NCI-H1048 (cell line): ENCODE measurements at places on chromosomes 5 and 9.

DNA sequence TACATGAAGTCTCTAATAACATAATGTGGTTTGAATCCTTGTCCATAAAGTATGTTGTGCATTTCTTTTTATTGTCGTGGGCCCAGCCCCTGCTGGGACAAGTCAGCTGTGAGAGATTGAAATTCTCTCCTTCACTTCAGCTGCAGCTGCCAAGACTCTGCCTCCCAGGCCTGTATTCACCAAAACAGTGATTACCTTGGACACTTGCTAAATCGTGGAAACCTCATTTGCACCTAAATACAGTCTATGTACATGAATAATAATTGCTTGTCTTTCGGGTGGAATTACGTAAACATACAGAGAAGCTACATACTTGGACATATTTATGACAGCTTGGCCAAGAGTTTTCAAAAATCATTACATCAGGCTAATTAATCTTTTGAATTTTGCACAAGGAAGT lies 898.5 kb upstream of the SEMA6A start:
- DNase-seq: no peak

DNA sequence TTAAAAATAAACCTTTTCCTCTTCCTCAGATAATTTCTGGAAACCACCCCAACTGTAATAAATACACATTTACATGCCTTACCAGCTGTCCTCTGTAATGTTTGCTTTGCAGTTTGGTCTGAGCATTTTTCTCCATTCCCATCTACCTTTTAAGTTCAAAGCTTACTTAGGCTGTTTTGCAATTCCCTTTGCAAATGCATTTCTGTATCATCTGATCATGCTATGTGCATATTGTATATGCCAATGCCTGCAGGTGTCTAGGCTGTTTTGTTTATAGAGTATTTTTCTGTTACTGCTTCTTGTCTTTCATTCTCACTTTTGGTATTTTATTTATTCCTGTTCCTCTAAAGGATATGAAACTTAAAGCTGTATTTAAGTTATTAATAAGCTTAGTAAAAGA lies 86.3 kb downstream of the SLC44A1 start:
- no peak for DNase-seq

- no peak for DNase-seq
Observed at GRCh38 chr9:33489066-33489465, 15.3 kb upstream of the NOL6 start.

DNA sequence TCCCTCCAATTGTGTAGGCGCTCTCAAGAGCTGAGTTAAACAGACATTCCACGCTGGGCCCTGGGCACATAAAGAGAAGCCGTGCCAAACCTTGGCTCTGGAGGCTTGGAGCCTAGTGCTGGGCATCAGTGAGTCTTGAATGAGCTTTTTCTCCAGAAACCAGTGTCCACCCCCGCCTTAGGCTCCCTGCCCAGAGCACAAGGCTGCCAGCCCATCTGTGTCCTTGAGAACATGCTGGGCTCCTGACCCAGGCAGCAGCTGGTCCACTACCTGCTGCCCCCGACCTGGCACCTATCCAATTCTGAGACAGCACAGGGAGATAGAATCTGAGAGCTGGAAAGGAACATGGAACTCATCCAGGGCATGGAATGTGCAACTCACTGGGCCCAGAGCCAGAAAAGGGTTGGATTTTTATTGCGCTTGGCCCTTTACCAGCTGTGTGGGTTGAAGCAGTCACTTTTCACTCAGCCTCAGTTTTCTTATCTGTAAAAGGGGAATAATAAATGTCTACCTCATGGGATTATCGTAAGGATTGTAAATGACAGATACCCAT lies 92.4 kb upstream of the CPLX2 start:
- DNase-seq: no peak

DNA sequence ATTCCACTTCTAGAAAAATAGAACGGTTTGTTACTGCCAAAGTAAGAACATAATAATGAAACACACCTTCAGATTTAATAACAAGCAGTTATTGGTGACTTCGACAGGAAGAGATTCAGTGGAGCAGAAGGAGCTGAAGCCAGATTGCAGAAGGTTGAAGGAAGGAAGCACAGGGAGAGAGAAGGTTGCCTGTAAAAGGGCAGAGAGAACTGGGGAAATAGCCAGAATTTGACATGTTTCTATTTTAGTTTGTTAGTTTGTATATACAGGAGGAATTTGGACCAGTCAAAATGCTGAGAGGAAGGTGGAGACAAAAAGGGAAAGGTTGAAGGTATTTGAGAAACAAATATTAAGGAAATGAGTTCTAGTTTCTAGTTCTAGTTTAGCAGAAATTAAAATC lies 269.2 kb upstream of the ELAVL2 start:
- DNase-seq: no peak

- DNase-seq: no peak
Observed at GRCh38 chr5:177096162-177097015, 9.7 kb downstream of the FGFR4 start.

- no peak for DNase-seq
Observed at GRCh38 chr5:137086342-137086741, 412.8 kb downstream of the SPOCK1 start.

DNA sequence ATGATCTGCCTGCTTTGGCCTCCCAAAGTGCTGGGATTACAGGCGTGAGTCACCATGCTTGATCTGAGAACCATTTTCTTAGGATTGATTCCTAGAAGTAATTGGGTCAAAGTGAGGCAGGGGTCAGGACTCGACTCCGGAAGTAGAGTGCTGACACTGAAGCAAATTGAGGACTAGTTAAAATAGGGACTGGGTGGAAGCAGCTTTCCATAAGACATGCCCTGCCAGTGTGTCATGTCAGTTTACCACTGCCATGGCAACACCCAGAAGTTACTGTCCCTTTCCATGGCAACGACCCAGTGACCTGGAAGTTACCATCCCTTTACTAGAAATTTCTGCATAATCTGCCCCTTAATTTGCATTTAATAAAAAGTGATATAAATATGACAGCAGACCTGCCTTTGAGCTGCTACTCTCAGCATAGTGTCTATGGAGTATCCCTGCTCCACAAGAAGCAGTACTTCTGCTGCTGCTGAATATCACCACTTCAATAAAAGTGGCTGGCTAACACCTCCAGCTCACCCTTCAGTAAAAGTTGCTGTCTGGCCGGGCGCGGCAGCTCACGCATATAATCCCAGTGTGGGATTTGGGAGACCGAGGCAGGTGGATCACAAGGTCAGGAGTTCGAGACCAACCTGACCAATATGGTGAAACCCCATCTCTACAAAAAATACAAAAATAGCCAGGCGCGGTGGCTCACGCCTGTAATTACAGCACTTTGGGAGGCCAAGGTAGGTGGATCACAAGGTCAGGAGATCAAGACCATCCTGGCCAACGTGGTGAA lies 47.8 kb upstream of the JADE2 start:
- no peak for DNase-seq

DNA sequence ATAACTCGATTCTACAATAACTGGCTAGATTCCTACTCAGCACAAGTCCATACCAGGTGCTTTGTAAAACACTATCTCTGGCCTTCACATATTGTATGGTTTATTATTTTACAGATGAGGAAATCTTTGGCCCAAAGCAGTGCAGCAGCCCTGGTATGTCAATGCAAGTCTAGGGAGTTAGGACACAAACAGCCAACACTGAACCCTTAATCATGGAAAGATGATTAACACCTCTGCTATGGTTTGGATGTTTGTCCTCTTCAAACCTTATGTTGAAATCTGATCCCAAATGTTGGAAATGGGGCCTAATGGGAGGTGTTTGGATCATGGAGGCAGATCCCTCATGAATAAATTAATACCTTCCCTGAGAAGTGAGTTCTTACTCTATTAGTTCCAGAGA lies 76.6 kb downstream of the MAPKAP1 start:
- no peak for DNase-seq

- DNase-seq: no peak
Observed at GRCh38 chr9:116605904-116606341, 81.2 kb upstream of the TRIM32 start.

DNA sequence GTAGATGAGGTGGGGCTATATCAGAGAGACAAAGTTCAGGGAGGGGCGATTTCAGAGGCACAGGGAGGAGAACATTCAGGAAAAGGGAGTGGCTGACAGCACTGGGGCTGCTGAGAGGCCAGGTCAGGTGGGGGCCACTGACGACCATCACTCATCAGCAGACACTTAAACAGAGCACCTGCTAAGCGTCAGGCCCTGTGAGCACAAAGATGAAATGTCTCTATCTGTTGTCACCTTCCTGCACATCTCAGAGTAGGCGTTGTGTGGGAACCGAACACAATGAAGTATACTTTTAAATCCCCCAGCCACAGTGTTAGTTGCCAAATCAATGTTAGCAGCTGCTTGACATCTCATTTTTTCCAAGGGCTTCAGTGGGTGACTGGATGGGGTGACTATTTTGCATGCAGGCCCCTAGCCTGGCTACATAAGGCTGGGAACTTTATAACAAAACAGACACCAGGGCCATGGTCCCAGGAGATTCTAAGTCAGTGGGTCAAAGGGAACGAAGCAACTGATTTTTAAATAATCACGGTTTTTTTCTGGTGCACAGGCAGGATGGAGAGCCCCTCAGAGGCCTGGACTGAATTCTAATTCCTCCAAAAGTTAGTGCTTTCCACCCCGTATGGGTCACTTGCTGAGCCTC lies 31.1 kb upstream of the ANKRD18A start:
- no peak for DNase-seq

DNA sequence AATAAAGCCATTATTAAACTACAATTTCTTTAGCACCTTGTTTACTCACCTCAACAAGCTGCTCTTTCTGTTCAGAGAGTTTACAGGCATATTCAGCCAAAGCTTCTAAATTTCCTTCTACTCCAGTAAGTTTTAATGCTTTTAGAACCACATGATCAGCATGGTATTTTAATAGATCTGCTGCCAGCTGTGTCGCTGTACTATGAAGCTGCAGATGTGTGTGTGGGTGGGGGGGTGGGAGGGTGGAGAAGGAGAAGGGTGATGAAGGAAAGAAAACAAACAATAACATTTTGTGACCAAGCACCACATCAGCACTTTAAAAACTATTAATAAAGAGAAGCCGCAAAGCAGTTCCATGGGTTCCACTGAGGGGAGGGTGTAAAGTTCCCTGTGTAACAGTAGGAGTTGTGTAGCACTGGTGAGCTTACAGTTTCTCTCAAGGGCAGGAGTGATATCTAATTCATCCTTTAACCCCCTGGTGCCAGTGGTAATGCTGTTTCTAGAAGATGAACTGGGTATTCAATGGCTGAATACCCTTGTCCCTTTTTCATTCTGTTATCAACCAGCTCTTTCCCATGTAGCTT lies 38.5 kb downstream of the ABITRAM start:
- DNase-seq: no peak

GRCh38 chr9:89352451-89352850 lies 34.2 kb downstream of the SECISBP2 start:
- DNase-seq: no peak

DNA sequence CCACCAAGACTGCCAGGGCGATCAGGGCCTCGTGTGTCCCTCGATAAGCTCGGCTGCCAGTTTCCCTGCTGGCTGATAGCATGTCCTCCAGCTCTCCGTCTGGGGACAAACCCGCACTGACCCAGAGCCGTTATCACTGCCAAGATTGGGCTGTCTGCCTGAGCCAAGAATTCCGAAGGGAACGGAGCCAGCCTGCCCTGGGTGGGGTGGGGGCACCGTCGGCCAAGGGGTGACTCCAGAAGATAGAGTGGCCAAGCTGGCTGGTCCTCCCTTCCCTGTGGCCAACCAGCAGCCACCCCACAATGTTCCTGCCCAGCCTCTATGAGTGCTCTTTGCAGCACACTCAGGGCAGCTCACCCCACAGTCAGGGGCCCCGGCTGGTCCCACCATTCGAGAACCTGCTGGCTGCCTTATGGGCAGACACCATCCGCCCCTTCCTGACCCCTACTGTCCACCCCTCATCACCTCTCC lies 29.4 kb downstream of the HRH2 start:
- no peak for DNase-seq

GRCh38 chr5:137184734-137185133 lies 314.4 kb downstream of the SPOCK1 start:
- no peak for DNase-seq

DNA sequence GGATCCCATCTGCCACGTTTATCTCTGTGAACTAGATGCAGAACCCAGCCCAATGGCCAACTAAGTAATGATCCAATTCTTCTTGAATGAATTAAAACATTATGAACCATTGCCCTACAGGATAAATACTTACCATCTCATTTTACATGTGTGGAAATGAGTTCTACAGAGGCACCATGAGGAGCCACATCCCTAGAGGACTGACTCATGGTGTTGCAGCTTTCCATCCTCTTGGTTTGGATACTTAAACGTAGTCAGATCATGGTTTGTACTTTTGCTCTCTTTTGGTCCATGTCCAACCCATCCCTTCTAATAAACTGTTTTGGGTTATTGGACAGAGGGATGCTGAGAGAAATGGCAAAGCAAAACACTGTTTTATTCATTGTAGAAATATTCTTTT lies 484.8 kb downstream of the EBF1 start:
- DNase-seq: no peak

GRCh38 chr9:128946571-128947276 lies 679 bp downstream of the DOLK start:
- no peak for DNase-seq

GRCh38 chr5:1351156-1351555 lies 6.3 kb upstream of the CLPTM1L start:
- DNase-seq: no peak

DNA sequence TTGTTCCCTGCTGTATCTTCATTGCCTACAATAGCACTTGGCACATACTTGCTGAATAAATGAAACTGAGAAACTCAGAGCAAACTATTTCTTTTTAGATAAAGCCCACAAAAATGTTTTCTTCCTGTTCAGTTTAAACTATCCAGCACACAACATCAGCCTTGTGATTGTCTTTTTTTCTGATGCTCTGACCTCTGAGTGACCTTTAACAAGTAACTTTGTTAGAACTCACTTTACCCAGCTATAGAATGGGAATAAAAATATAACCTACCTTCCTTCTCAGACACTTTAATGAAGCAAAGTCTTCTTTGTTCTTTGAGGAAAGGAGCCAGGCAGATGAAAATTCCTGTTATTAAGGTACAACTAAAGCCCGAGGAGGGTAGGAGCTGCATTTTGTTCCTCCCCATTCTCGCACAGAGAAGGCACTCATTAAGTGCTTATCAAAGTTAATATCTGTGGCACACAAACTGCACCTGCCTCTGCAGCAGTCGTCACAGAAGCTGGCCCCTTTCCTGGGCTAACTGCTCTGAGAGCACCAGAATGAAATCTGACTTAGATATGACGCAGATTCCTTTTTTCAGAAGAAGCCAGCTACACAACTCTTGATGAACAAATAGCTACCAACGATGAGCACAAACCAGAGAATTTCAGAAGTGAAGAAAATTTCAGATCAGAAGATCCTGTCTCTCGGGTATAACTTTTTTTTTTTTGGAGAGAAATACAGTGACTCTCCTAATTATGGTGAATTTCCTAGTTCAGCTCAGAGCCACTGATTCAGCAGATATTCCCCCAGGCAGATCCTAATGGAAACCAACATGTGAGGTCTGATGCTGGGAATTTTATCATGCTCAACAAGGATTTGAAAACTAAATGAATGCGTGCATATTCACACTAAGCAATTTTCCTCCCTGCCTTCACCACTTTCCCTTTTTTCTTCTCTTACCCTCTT lies 31.0 kb upstream of the NR3C1 start:
- DNase-seq: no peak
